ENCODE measurements at places on chromosomes 3 and 15.

- no peak for DNase-seq
Observed at GRCh38 chr3:24521420-24522145, 26.9 kb upstream of the THRB start.

DNA sequence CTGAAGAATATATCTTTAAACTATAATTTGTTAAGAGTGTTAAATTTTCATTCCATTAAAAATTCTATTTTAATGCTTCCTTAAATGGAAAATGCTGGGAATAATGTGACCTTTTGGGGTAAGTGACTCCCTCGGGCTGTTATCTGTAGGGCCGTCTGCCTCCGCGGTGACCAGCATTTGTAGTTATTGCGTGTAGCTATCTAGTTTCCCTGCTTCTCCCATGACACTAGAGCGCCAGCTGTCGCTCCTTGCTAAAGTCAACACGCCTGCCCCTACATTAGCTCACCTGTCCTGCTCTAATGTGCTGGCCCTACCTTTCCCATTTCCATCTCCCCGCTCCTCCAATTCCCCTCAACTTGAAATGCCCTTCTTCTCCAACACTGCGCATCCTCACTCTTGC lies 12.4 kb upstream of the CHRM5 start:
- DNase-seq, result no peak

DNA sequence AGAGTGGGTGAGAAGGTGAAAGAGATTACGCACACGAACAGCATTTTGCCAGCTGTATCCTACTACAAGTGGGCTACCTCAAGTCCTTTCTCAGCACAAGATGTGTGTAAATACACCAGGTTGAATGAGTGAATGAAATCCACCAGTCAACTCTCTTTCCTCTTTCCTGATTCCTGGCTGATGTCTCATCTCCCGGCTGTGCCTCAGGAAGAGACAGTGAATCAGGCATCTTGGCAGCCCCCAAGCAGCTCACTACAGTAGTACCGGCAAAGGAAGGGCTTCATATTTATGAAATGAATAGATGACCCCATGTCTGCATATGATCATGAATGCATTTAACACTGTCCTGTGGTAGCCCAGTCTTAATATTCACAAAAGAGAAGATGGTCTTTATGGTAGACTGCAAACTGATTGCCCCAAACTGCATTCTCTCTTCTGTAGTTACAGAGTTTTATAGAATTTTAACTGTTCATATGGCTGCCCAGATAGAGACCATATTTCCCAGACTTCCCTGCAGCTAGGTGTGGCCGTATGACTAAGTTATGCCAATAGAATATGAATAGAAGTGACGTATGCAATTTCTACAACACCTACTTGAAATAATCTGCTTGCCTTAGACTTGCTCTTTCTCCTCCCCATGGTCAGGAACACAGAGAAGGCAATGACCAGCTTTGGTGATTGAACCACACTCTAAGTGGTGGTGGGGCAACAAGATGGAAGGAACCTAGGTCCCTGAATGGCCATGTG lies 22.7 kb downstream of the MGLL start:
- DNase-seq, result no peak

- no peak for DNase-seq
Observed at GRCh38 chr3:193559100-193559499, 4.4 kb upstream of the ATP13A4 start.

DNA sequence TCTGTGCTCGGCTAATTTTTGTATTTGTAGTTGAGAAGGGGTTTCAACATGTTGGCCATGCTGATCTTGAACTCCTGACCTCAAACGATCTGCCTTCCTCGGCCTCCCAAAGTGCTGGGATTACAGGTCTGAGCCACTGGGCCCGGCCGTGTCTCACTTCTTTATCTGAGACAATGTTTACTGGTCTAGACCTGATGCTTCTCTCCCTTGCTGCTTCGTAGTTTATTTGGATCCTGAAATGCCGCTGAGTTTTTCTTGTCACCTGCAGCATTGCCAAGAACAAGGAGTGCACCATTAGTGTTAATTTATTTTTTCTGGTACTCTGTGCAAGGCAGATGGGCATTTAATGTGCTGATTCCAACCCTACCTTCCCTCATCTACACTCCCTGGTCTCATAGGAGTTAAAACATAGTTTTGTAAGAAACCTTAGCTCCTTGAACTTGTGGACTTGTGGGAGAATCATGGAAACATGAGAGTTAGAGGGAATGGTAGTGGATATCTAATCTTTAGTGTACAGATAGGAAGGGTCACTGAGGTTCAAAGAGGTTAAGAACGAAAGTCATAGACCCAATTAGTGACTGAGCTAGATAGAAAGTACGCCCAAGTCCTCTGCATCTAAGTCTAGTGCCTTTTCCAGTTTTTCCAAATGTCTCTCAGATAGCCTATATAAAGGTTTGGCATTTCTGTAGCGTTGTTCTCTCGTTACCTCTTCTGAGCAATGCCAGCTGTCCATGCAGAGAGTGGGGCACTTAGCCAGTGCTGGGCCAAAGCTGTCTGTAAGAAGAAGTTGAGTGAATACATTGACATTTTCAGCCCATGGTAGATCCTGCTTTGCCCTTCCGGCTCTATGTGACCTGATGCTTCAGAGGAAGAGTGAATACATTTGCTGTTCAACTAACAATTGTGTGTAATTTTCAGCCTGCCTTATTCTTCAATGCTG lies 244.1 kb downstream of the LPP start:
- DNase-seq, result no peak

DNA sequence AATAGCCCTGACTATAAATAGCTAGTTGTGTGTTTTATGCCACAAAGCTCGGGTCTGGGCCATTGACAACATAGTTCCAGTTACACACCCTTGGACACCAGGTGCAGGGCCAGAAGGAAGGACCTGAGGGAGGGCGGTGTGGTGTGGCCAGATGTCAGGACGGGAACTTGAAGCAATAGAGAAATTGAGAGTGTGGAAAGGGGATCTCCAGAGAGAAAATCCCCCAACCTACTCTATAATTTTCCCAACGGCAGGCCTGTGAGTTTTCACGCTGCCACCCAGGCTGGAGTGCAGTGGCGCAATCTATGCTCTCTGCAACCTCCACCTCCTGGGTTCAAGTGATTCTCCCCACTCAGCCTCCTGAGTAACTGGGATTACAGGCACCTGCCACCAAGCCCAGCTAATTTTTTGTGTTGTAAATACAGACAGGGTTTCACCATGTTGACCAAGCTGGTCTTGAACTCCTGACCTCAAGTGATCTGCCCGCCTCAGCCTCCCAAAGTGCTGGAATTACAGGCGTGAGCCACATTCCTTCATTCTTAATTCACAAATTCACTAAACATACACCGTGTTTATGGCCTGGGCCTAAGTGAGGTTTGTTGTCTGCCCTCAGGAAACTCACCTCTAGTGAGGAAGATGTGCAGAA lies 70.8 kb upstream of the KLF13 start:
- DNase-seq, result no peak

GRCh38 chr3:84946240-84946639 lies 12.5 kb upstream of the CADM2 start:
- DNase-seq, result peak; percentile 35

GRCh38 chr15:59456114-59456513 lies 18.1 kb downstream of the FAM81A start:
- no peak for DNase-seq

- no peak for DNase-seq
Observed at GRCh38 chr15:96123028-96123400, 207.5 kb upstream of the NR2F2 start.

DNA sequence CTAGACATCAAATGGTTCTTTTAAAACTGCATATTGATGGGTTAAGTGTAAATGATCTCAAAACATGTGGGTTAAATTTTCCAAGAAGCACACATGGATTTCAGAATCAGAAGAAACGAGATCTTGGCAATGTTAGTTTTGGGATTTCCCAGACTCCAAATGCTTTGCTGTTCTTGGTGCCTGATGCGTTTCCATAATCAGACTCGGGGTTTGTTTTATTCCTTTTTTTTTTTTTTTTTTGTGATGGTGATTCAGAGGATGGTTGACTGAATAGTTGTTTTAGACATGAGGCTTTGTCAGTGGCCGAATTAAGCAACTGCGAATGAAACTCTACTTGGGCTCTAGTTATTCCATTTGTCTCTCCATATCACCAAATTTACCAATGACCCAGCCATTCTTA lies 52.2 kb upstream of the FAM98B start:
- DNase-seq, result no peak

GRCh38 chr15:94019062-94019461 lies 212.3 kb upstream of the MCTP2 start:
- DNase-seq, result no peak

DNA sequence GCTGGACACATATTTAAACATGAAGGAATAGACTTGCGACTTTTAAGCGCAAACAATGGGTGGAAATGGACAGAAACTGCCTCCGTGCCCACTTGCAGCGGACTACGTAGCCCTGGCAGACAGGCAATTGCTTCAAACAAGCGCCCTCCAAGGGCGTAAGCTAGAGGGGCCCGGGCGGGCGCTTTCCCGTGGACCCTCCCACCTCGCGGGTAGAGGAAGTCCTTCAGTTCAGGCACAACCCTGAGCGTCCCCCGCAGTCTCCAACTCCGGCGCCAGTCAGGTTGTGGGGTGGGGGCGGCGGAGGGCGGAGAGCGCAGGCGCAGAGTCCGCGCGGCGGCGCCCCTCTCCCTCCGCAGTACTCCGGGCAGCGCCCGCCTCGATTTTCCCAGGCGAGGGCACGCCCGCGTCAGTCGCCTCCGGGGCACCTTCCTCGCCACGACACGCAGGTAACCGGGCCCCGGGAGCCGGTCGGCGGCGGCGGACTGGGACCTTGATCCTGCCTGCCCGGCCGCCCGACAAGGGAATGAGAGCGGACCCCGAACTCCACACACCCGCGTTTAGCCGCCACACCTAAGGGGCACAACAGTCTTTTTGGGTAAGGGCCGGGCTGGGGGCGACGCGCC lies at the start of gene SLC35G2:
Gene SLC35G2 (plus strand): TSS at position 358 of the 623 bp plus-strand sequence. CDS start 35,335 bp downstream, outside the sequence.
- peak; percentile 76 for DNase-seq

- no peak for DNase-seq
Observed at GRCh38 chr3:119810018-119810435, 28.1 kb downstream of the NR1I2 start.

DNA sequence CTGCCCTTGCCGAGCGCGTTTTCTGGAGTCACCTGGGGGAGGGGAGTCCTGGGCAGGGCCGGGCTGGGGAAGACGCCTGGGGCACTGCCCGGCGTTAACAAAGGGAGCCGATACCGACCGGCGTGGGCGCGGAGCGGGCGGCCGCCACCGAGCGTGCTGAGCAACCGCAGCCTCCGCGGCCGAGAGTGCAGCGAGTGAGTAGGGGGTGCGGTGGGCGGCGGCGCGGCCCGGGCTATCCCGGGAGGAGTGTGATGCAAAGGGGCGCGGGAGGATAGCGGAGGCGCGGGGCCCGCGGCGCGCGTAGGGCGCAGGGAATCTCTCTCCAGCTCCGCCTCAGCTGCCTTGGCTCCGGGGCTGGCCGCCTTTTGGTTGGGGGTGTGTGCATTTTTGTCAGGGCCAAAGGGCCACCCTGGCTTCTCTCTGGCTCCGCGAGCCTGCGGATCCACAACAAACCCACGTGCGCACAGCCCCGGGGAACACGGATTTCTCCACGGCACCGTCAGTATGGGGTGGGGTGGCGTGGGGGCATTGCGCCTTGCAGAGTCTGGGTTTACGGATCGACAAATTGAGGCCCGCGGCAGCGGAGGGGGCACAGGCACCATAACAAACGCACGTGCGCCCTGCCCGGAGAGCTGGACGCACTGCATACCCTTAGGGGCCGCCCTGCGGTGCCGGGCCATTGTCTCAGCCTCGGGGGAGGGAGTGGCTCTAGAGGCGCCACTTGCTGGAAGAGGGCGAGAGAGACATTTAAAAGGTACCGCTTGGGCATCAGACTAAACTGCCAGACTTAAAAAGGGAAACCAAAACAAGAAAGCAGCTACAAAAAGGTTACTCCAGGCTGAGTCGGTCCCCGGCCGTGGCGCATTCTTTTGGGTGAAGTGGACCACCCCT lies 560 bp downstream of the ST6GAL1 start:
- peak; percentile 71 for DNase-seq

DNA sequence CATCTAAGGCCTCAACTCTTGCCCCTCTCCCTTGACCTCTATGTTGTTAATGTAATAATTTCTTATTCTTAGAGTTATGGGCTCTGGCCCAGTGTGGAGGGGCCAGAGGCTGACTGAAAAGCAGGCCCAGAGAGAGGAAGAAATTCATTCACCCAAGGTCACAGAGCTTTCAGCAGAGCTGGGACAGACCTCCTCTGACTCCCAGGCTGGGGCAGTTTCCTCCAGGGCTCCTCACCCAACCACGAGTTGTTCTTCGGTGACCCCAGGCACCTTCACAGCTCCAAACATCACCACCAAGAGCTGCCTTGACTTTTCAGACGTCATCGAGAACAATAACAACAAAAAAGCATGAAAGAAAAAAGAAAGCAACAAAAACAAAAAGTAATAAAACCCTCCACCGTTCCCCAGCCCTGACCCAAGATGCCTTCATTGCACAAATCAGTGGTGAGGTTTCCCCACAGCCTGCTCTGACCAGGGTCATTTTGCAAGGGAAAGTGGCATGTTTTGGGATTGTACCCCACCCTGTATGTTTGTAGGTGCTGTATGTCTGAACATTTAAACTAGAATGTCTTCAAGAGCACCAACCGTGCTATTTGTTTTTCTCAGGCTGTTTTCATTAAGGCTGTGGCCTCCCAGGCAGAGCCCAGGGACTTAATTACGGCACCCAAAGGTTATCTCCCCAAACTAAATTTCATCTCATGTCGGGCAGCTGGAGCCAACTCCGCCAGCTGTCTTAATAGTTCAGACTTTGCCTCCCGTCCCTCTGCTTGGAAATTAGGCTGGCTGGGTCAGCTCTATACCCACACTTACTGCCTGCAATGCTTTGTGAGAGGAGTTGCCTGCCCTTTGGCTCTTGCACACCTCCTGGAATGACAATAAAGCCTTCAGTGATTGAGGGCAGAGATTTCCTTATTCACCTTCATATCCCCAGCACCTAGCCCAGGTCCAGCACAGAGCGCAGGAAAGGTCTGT lies 173.8 kb downstream of the RPLP1 start:
- no peak for DNase-seq

GRCh38 chr3:39573392-39573791 lies 105.9 kb downstream of the MOBP start:
- no peak for DNase-seq

GRCh38 chr3:51391566-51392354 lies 675 bp downstream of the RBM15B start:
- DNase-seq, result no peak

DNA sequence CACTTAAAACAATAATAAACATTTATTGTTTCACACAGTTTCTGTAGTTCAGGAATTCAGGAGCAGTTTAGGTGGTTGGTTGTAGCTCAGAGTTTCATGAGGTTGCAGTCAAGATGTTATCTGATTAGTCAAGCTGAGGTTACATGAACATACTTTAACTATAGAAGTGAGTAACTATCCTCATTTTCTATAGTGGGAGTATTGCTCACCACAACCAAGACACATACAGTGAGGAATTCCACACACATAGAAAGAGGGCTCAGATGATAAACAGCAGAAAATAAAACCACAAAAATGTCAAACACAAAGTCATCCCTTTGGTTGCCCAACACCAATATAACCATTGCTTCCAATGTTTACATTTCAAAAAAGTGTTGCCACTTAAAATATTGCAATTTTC lies 13.6 kb downstream of the SCN11A start:
- no peak for DNase-seq
